ENCODE measurements at places on chromosomes 6 and 20.

GRCh38 chr6:102980951-102981350 lies 1587.4 kb downstream of the GRIK2 start:
- no peak for DNase-seq

DNA sequence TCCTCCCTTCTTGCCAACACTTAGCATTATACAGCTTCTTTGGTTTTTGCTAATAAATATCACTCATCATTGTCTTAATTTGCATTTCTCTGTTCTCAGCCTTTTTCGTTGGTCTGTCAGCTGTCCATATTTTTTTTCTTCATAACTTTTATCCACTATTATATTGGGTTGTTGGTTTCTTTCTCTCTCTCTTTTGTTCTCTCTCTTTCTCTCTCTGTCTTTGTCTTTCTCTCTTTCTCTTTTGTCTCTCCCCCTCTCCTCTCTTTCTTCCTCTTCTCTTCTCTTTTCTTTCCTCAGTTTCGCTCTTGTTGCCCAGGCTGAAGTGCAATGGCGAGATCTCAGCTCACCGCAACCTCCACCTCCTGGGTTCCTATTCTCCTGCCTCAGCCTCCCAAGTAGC lies 36.5 kb downstream of the JARID2 start:
- DNase-seq: no peak

DNA sequence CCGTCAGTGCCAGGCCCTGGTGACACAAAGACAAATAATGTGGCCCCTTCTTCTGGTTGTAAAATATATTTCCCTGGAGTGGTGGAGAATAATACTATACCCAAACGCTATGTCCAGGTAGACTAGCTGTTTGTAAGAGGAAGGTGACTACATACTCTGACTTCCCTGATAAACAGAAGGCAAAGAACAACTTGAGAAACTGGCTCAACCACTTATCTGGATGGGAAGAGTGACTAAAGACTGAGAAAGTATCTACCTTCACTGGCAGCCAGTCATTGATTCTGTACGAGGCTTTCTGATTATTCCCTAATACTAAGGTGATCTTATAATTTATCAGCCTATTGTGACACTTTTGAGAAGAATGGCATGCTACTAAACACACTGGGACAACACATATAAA lies 569.7 kb downstream of the EPHA7 start:
- no peak for DNase-seq

- DNase-seq: no peak
These were observed 37.0 kb upstream of the IGF2R start for GRCh38 chr6:159931846-159932245.

DNA sequence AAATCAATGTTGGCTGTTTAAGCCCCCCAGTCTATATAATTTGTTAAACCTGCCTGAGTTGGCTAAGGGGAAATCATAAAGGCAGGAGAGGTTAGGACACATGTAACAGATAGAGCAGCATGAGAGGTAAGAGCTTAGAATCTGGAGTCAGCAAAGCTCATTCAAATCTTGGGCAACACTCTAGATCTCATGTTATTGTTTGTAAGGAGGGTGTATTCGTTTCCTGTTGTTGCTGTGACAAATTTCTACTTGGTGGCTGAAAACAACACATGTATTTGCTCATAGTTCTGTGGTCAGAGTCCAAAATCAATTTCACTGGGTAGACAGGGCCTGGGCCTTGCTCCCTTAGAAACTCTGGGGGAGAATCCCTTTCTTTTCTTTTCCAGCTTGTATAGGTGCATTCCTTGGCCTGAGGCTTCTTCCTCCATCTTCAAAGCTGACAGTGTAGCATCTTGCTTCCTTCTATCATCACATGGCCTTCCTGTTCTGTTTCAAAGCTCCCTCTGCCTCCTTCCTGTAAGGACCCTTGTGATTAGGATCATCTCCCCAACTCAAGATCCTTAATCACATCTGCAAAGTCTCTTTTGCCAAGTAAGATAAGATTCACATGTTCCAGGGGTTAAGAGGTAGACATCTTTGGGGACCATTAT lies 4.4 kb downstream of the LY86 start:
- no peak for DNase-seq

DNA sequence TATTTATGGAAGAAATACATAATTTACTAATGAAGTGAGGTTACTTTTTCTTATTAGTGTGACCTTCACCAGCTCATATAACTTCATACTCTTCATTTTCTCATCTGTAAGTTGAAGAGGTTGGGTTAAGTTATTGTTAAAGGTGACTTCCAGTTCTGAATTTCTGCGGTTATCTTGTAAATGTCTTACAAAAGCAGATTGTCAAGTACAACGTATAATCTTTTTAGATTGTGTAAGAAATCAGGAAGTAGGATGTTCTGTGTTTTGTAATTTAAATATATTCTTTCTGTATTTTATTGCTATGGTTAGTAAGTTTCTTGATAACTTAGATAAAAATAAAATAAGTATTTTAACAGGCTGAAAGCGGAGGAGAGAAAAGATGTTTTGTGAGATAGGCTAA lies 12.0 kb downstream of the WTAP start:
- DNase-seq: no peak

DNA sequence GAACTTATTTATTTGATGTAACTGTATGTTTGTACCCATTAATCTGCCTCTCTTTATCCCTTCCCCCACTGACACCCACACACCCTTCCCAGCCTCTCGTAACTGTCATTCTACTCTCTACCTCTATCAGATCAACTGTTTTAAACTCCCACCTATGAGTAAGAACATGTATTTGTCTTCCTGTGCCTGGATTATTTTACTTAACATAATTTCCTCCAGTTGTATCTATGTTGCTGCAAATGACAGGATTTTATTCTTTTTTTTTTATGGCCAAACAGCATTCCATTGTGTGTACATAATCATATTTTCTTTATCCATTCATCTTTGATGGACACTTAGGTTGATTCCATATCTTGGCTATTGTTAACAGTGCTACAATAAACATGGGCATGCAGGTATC lies 49.3 kb downstream of the PHACTR2 start:
- DNase-seq: no peak

DNA sequence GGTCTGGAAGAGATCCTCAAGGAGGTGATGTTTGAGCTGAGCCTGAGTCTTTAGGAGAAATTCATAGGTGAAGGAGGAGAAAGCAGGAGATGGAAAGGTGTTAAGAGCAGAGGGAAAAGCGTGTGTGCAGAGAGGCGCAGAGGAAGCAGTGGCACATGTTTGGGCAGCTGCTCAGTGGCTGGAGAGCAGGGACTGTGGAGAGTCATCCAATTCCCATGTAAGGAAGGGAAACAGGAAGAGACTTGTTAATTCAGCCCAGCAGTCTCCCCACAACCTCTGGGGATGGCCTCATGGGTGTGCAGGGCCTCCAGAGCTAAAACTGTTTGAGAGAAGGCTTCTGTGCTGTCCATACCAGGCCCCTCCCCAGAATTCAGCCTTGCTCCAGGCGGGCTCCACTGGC lies 16.2 kb downstream of the AAR2 start:
- DNase-seq: no peak

GRCh38 chr6:154606457-154606856 lies 96.0 kb upstream of the CNKSR3 start:
- DNase-seq: no peak

DNA sequence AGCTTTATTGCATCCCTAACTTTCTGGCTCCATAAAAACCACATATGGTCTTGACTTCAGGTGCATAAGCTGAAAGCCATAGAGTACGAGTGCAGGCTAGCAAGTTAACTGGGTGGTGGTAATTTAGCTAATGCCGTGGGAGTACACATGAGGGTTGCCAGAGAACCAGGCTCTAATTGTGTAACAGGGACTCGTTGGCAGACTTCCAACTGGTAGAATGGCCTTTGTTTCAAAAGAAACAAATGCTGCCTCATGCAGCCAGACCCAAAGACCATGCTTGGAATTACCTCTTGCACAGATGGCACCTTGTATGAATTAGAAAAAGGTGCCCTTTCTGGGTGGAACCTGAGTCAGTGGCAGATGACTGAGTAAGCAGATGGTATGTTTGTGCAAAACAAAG lies 73.2 kb downstream of the LY86 start:
- no peak for DNase-seq

GRCh38 chr20:50690650-50691572 lies at the start of gene RIPOR3:
Gene RIPOR3, minus strand, starts transcription at chr20:50691542. Its CDS starts 414 bp downstream, at chr20:50691128.
- DNase-seq: no peak

DNA sequence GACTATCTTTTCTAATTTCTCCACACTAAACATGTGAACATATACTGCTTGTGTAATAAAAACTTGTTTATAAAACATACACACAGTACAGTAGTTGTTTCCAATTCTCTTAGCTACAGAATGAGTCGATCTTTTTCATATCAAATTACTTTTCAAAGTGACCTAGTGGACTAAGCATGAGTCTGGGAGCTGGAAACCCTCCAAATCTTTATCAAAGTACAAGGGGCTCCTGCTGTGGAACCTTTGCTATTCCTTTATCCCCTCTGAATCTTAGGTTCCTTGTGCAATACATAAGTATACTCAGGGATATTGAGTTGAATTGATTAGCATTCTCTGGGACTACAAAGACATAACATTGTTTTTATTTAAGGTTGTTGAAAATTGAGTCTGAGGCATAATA lies 48.7 kb upstream of the TAB2 start:
- DNase-seq: no peak

- no peak for DNase-seq
These were observed 324.1 kb upstream of the GJE1 start for GRCh38 chr6:141808662-141809061.
